ENCODE measurements at places on chromosomes 2 and 18. TPM values are rescaled to one million over a fixed set of nuclear protein-coding genes. Genes with fewer than 3 reads are reported as not detected.

DNA sequence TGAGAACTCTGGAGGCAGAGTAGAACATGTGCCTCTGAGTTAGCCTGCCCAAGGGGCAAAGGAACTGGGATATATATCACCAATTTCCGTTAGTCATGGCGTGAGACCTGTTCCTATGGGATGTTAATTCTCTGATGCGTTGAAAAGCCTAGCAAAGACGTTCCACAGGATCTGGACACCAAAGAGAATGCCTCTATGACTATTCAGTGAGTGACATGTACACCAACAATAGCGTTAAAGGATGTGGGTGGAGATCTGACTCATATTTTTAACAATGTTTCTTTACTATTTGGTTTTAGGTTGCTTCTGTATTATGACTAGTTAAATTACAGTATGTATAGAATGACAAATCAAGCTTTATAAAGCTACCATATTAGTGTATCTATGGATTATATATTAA is 320.9 kb upstream of the MC4R start:
- DNase-seq: no peak

DNA sequence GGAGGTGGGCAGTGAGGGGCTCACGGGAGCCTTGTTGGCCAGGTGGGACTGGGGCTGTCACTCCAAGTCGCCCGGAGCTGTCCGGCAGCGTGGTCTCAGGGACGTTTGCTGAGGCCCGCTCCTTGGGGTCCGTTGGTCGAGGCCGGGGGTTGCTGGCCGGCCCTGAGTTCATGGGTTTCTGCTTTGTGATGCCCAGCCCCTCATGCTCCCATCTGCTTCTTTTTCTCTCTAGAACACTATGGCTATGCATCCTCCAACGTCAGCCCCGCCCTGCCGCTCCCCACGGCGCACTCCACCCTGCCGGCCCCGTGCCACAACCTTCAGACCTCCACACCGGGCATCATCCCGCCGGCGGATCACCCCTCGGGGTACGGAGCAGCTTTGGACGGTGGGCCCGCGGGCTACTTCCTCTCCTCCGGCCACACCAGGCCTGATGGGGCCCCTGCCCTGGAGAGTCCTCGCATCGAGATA is 14.5 kb downstream of the NFATC1 start:
- no peak for DNase-seq

GRCh38 chr2:129191530-129191929 is 787.9 kb upstream of the RAB6C start:
- DNase-seq: no peak

CREG2 gene
- total RNA-seq: not detected

PLEKHA3 gene
- total RNA-seq: 11.6 TPM

DNA sequence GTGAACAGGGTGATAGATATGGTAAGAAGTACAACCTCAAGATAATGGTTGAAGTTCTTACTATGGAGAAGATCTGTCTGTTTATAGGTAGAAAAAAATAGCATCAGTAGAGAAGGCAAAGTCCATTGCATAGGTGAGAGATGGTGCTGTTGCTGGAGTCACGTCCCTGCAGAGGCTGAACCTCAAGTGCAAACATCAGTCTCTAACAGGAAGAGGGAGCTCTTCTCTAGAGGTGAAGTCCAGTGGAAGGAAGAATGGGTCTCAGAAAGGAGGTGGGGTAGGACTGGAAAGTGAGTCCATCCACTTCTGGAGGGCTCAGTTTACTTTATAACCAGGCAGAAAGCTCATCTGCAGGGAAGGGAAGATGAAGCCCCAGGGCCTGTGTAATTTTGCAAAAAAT is 337.7 kb downstream of the MEIS1 start:
- no peak for DNase-seq

DTNA gene
- total RNA-seq: 113 TPM

DNA sequence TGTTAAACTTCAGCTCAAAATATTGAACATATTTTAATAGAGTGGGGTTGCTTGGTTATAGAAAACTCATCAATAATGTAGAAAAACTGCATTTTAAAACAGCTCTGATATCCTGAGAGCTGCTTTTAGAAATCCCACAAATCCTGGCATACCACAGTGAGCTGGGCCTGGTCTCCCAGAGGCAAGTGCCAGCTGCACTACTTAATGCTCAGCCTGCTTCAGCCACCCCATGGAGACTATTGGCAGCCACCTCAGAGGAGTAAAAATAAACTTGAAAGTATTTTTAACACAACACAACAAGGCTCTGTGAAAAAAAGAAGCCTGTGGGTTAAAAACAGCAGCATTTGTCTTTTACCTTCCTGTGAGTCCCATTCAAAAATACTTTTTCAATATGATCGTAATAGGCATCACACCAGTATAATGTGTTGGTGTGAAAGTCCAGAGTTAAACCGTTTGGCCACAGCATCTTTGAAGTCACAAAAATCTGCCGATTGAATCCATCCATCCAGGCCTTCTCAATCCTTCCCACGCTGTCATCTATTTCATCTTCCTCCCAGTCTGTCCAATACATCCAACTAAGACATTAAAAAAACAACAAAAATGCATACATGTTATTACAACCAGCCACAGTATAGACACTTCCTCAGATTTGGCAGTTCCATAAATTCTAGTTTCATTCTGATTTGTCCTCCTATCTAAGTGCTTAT is 1115.3 kb downstream of the LRP1B start:
- DNase-seq: no peak

DNA sequence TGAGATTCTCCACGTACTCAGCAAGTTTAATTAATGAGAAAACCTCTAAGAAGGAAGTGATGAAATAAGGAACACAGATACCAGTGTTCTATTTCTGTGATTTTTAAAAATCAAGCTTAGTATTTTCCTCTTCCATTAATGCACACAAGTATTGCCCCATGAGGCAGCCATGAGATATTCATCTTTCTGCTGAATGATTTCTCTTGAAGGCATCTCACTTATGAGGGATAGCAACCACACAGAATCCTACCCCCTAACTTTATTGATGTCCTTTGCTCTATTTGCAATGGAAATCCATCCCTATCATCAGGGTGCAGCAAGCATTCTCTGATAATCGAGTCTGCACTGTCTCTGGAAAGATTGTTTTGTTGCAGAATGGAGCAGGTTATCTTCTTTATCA is 244.1 kb upstream of the NRP2 start:
- DNase-seq: no peak

DNA sequence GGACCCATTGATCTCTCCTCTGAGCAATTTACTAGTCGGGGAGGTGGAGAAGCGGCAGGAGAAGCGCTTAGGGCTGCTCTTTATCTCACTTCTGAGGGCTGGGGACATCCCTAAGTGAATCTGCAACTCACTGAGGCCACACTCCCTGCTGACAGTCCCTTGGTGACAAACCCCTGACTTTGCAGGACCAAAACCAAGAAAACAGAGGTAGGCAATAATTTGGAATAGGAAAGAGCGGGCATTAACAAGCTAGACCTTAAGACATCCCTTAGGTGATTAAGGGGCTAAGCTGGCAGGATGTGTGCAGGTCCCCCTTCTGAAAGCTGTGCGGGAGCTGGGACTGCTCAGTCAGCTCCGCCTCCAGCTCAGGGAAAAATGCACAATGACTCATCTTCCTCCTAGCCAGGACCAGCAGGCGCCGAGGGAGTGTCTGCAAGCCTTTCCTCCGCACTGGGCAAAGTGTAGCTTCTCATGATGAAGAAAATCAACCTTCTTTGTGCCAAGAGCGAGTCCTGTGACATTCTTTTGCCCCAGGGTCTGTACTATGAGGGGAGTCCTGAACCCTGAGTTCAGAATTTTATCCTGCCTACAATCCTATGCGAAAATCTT is 63.3 kb downstream of the BOD1L2 start:
- DNase-seq: peak; percentile 44

DAW1 gene
- total RNA-seq: not detected

PSD4 gene
- 73.5 TPM for total RNA-seq

GRCh38 chr18:47898055-47898454 is 32.4 kb downstream of the SMAD2 start:
- no peak for DNase-seq

DTNB gene
- total RNA-seq: 70.0 TPM

DNA sequence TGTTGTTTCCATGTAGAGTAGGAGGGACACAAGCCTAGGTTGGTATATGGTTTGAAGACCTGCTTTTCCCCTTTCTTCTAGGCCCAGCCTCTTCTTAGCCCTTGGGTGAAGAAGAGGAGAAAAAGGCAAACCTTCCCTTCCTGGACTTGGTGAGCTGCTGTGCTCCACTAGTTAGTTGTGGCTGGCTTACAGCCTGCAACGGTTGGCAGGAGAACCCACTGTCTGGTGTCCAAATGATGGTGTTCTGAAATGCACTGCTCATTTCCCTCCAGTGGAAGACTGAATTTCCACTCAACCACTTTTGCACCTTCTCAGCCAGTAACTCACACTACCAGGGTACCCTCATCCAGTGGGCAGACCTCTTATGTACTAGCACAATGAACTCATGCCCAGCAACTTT is 824.1 kb downstream of the NRXN1 start:
- no peak for DNase-seq

GRCh38 chr2:121185571-121186074 is 99.4 kb downstream of the TFCP2L1 start:
- peak; percentile 29 for DNase-seq

- DNase-seq: no peak
Measured at GRCh38 chr2:159879051-159879604, 81.1 kb upstream of the CD302 start.

EML6 gene
- total RNA-seq: 1.8 TPM

DNA sequence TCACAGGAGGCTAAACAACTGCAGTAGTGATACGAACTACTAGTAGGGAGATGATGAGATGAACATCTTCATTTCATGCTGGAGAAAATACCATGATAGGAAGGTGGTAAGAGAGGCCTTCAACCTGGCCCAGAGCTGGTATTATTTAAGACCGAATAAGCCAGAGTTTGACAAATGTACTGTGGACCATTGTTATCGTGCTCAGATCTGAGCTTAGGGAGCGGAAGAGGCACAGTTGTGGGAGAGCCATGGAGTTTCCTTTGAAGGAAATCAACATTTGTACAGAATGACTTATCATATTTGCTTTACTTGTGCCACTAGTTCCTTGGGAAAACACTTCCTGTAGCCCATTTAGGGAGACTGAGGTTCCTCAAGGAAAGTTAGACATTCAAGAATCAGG is 260.6 kb upstream of the TNP1 start:
- DNase-seq: no peak

DNA sequence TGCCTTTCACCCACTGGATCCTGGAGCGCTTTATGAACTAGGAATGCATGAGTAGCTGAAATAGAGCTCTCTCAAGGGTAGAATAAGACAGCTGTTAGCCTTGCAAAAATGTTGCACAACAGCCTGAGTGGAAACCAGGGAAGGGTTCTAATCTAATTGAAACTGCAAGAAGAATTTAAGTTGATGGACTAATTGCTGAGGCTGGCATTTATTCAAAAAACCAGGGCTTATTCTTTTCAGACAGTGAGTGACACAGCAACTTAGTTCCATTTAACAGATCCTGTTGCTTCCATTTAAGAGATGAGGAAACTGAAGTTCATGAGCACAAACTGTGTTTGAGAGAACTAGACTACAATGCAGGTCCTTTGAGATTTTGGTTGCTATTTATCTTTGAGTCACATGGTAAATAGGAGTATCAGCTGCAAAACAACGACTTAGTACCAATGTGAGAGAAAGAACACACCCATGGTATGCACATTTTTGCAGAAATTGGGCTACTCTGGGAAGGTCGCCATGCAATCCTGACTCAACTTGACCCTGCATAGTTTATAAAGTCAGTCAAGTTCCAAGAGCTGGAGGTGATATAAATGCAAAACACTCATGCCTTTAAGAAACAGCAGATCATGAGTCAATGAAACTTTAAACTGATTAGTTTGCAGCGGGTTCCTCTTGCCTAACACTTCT is 76.4 kb upstream of the PARD3B start:
- DNase-seq: no peak

CYP27C1 gene
- total RNA-seq: not detected

GRCh38 chr2:238289574-238289973 is 1.2 kb upstream of the PER2 start:
- DNase-seq: no peak

TEKT4 gene
- not detected for total RNA-seq

DNA sequence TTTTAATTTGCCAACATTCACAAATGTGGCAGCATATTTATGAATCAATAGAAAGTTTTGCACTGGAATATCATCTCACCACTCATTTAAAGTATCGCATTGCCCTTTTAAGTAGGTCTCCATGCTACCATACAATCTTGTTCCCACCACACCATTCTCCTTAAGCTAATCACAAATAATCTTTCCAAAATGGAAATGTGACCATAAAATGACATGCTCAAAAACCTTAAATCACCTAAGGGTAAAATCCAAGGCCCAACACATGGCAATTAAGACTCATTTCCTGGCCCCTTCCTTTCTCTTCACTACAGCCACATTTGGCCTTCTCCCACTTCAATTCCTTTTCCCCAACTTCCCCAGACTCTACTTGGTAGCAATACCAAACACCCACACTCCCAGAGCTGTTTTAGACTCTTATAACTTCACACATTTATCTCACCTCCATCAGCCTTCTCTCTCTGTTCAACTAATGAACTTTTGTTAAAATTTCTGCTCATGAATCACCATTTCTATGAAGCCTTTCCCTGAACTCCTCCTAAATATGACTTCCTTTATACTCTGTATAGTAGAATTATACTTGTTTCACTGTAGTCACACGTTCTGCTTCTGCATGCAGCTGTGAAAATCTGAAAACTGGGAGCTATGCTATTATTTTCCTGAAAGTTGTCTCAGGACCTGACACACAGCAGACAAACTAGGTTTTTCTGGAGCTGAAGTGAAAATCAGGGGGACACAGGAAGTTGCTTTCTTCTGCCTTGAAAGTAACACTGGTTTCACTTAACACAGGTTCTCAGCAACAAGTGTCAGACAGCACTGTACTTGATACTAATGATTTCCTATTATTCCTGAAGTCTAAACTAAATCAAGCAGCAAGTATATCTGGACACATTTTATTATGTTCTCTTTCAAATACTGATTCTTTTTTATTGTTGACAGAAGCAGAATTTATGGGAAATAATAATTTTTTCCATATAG is 303.9 kb downstream of the ZEB2 start:
- no peak for DNase-seq

DNA sequence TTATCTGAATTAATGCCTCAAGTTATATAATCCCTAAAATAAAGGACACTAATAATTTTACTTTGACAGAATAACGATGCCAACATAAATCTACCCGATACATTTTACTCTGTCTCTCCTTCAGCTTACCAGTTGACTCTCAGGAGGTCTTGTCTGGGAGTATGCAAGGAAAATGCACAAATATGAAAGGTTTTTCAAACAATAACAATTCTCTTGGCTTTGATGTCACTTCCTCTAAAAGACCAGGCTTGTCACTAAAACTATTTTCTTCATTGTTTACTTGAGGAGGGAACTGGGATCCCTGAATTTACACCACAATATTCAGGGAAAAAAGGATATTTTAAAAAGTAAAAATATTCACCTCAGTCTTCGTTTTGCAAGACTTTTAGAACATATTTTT is 97.2 kb downstream of the SOS1 start:
- no peak for DNase-seq

GRCh38 chr2:176118601-176119339 is 2.2 kb downstream of the HOXD10 start:
- DNase-seq: no peak

- no peak for DNase-seq
Measured at GRCh38 chr2:240364961-240365775, 70.3 kb upstream of the GPC1 start.
